ENCODE measurements at places on chromosomes 1 and 21. TPM values are rescaled to one million over a fixed set of nuclear protein-coding genes. Genes with fewer than 3 reads are reported as not detected.
A peak's percentile ranks its signal among the peaks of the same experiment; 100 is the strongest.

- DNase-seq: no peak
- H3K4me1 ChIP-seq: peaks cover 38% of the 10 kb centered on the region
- peaks cover 11% of the 10 kb centered on the region for H3K27me3 ChIP-seq
- H3K4me3 ChIP-seq: peak overlapping the region; percentile 90
- H3K27ac ChIP-seq: peak overlapping the region; percentile 30
- H3K36me3 ChIP-seq: no peaks in the 10 kb centered on the region
Observed at GRCh38 chr1:155064832-155065429, 1.4 kb downstream of the EFNA4 start.

DNA sequence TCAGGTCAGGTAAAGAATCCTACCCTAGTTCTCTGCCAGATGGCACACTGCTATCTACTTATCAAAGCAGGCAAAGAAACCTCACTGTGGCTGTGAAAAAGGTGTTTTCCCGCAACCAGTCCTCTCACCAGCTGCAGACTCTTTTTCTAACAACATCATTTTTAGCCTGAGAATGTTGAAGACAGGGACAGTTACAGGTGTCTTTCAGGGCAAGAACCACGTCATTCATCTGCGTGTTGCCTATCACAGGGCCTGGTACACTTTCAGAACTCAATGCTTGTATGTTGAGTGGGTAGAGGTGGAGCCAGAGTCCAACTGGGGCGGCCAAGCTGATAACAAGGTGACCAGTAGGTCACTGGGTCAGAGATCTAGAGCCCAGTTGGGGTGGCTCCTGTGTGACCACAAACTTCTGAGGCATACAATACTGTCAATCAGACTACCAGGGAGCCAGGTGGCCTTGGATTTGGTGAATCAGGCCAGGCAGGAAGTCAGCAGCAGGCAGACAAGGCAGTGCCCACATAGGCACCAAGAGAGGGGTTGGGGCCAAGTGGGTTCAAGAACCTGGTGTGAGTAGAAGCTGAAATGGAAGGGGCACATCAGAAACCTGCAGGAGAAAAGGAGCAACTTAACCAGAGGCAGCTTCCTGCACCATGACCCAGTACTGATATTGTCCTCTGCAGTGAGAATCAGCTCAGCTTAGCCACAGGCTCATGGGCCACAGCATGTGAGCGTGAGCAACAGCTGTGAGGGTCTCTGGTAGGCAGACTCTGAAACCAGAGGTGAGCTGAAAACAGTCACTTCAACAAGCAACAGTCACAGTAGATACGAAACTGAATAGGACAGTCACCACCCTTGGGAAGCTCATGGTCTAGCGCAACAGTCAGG lies 123.6 kb downstream of the DTL start:
- no peaks in the 10 kb centered on the region for H3K4me1 ChIP-seq
- no peaks in the 10 kb centered on the region for H3K27me3 ChIP-seq
- no peak for DNase-seq
- H3K4me3 ChIP-seq: no peak overlapping the region
- no peak overlapping the region for H3K27ac ChIP-seq
- no peaks in the 10 kb centered on the region for H3K36me3 ChIP-seq

GRCh38 chr1:44408632-44409602 lies 3.9 kb downstream of the RNF220 start:
- peaks cover 27% of the 10 kb centered on the region for H3K4me1 ChIP-seq
- H3K27me3 ChIP-seq: peaks cover 26% of the 10 kb centered on the region
- peak overlapping the region; percentile 92 for H3K4me3 ChIP-seq
- DNase-seq: peak; percentile 39
- H3K27ac ChIP-seq: no peak overlapping the region
- peaks cover 3% of the 10 kb centered on the region for H3K36me3 ChIP-seq

DNA sequence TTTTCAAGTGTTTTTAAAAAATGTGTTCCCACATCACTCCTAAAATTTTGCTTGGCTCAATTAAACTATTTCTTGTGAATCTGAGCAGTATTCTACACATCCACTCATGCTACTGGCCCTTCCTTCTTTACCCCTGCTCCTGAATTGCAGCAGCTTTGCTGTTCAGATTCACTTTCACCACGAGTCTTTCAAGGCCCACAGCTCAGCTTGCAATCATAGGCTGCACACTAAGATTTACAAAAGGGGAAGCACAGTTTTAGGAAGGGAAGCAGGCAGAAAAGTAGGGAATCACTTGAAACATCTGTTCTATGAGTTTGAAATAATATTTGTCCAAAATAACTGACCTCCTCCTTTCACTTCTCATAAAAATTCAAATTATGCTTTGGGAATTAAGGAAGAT lies 70.9 kb upstream of the EDEM3 start:
- no peaks in the 10 kb centered on the region for H3K4me1 ChIP-seq
- no peaks in the 10 kb centered on the region for H3K27me3 ChIP-seq
- no peak overlapping the region for H3K27ac ChIP-seq
- H3K36me3 ChIP-seq: no peaks in the 10 kb centered on the region

DNA sequence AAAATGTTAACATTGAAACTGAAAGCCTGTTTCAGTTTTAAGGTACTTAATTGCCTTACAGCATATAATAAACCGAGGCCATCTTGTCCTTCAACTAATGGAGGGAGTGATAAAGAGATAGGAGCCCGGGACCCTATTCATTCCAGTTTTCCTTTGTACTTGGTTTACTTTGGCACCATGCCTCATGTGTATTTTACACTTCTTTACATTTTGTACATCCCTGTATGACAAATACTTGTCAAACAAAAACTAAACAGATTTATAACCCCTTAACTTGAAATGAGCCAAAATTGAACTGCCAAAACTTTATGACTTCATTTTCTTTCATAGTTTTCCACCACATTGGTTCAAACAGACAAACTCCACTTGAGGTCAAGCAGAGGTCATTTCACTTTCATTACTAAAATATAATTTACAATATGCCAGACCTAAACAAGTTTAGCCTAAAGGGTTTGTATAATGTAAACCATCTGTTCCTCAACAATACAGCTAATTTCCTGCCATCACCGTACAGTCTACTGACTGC lies 30.9 kb upstream of the UBE2U start:
- H3K27ac ChIP-seq: no peak overlapping the region
- DNase-seq: no peak
- H3K36me3 ChIP-seq: peaks cover 25% of the 10 kb centered on the region
- no peak overlapping the region for H3K4me3 ChIP-seq

DNA sequence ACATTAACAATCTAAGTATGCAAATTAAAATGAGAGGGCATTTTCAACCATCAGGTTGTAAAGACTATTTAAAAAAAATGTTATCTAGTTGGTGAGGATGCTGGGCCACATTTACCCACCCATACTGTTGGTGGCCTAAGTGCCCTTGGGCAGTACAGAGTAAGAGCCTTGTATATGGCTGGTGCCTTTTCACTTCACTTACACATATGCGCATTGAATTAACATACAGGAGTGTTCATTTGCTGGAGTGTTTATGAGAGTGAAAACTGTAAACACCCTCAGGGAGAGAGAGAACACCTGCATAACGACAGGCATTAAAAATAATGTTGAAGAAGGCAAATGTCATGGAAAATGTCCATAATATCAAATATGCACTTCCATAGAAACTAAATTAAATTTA lies 427.1 kb downstream of the PCP4 start:
- no peak overlapping the region for H3K4me3 ChIP-seq
- no peak overlapping the region for H3K27ac ChIP-seq
- peaks cover 10% of the 10 kb centered on the region for H3K4me1 ChIP-seq

GRCh38 chr1:241608379-241609033 lies 31.7 kb downstream of the CHML start:
- H3K4me1 ChIP-seq: no peaks in the 10 kb centered on the region
- no peak overlapping the region for H3K4me3 ChIP-seq
- no peaks in the 10 kb centered on the region for H3K27me3 ChIP-seq
- no peak overlapping the region for H3K27ac ChIP-seq
- DNase-seq: no peak

DNA sequence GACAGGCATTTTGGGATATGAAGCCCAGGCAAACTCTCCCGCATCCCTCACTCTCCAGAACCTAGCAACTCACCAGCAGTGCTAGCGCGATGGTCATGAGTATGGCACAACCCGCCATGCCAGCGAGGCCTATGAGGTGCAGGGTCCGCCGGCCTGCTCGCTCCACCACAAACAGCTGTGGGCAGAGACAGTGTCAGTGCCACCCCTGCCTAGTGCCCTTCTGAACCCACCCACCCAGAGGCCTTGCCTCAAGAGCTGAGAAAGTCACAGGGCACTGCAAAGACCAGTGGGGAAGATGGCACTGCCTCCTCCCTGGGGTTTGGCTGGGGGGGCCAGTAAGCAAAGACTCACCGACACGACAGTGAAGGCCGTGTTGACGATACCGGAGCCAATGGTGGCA lies 29.8 kb downstream of the SLC2A1 start:
- no peak for DNase-seq
- peaks cover 63% of the 10 kb centered on the region for H3K4me1 ChIP-seq
- H3K27me3 ChIP-seq: peaks cover 8% of the 10 kb centered on the region
- peaks cover 22% of the 10 kb centered on the region for H3K36me3 ChIP-seq
- H3K27ac ChIP-seq: peak overlapping the region; percentile 16

GRCh38 chr1:154720328-154721297 lies 112.6 kb upstream of the ADAR start:
- H3K4me1 ChIP-seq: peaks cover 24% of the 10 kb centered on the region
- no peaks in the 10 kb centered on the region for H3K27me3 ChIP-seq
- H3K36me3 ChIP-seq: no peaks in the 10 kb centered on the region
- no peak overlapping the region for H3K27ac ChIP-seq
- no peak for DNase-seq
- no peak overlapping the region for H3K4me3 ChIP-seq

DNA sequence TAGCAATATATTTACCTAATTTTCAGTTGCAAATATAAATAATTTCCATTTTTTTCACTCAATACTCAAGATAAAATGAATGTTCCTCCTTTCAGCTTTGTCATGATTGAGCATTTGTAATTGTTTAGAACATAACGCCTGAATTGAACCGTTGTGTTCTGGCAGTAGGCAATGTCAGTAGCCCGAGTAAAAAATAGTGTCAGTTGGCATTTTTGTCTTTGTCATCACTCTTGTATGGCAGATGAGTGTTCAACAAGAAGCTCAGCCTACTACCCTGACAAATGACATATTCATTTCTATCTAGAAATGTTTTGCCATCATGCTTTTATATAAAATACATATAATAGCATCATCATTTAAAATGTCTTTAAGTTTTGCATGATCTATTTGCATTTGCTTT lies 691.4 kb upstream of the NCAM2 start:
- H3K4me3 ChIP-seq: no peak overlapping the region
- H3K27me3 ChIP-seq: no peaks in the 10 kb centered on the region
- no peaks in the 10 kb centered on the region for H3K4me1 ChIP-seq
- H3K36me3 ChIP-seq: no peaks in the 10 kb centered on the region
- no peak for DNase-seq

- no peak for DNase-seq
- peaks cover 59% of the 10 kb centered on the region for H3K27me3 ChIP-seq
- peaks cover 6% of the 10 kb centered on the region for H3K4me1 ChIP-seq
- H3K4me3 ChIP-seq: no peak overlapping the region
- no peak overlapping the region for H3K27ac ChIP-seq
Observed at GRCh38 chr21:44687671-44688070, 5.7 kb upstream of the KRTAP12-1 start.

GRCh38 chr1:235079443-235080296 lies 49.0 kb downstream of the TOMM20 start:
- DNase-seq: no peak
- no peak overlapping the region for H3K4me3 ChIP-seq
- peaks cover 30% of the 10 kb centered on the region for H3K4me1 ChIP-seq
- H3K27me3 ChIP-seq: no peaks in the 10 kb centered on the region
- no peak overlapping the region for H3K27ac ChIP-seq

GRCh38 chr1:212089560-212090163 lies 54.1 kb downstream of the DTL start:
- H3K27me3 ChIP-seq: no peaks in the 10 kb centered on the region
- no peak overlapping the region for H3K4me3 ChIP-seq
- no peaks in the 10 kb centered on the region for H3K4me1 ChIP-seq
- DNase-seq: no peak

GRCh38 chr1:106447466-106447865 lies 609.0 kb upstream of the PRMT6 start:
- H3K4me1 ChIP-seq: no peaks in the 10 kb centered on the region
- no peaks in the 10 kb centered on the region for H3K27me3 ChIP-seq
- H3K4me3 ChIP-seq: no peak overlapping the region
- DNase-seq: no peak
- no peaks in the 10 kb centered on the region for H3K36me3 ChIP-seq

DNA sequence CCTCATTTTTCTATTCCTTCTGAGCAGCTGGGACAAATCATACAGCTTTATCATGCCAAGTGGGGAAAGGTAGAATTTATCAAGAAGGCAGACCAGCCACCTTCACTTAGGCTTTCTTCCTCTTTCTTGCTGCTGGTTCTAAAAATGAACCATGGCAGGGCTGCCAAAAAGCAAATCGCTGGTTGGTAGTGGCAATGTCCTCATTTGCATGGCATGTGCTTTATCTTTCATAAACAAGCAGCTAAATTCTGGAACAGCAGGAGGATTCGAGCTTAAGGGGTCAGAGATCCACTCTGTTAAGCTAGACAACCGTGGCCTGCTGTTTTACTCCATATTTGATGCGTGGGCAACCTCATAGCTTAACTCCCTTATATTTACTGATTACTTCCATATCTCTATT lies 91.3 kb downstream of the RPE65 start:
- no peaks in the 10 kb centered on the region for H3K36me3 ChIP-seq
- no peak overlapping the region for H3K27ac ChIP-seq
- DNase-seq: no peak
- no peaks in the 10 kb centered on the region for H3K27me3 ChIP-seq
- H3K4me1 ChIP-seq: no peaks in the 10 kb centered on the region

DNA sequence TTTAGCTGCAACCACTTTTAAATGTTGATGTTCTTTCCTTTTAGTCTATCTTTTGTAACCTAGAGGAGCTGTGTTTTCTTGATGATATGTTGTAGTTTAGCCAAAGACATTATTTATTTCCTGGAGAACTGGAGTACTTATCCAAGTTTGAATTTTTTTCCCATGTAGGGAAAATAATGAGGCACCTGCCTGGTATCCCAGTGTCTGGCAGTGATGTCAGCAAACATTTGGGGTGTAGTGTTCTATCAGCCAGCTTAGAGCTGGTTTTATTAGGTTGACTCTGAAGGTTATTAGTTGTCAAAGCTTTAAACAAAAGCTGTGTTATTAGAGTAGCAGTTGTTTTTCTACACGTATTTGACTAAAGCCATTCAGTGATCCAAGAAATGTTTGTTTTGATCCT lies 3.2 kb downstream of the CTPS1 start:
- peaks cover 30% of the 10 kb centered on the region for H3K4me1 ChIP-seq
- no peaks in the 10 kb centered on the region for H3K27me3 ChIP-seq
- peak overlapping the region; percentile 95 for H3K4me3 ChIP-seq
- no peak for DNase-seq
- H3K27ac ChIP-seq: no peak overlapping the region
- peaks cover 15% of the 10 kb centered on the region for H3K36me3 ChIP-seq

DNA sequence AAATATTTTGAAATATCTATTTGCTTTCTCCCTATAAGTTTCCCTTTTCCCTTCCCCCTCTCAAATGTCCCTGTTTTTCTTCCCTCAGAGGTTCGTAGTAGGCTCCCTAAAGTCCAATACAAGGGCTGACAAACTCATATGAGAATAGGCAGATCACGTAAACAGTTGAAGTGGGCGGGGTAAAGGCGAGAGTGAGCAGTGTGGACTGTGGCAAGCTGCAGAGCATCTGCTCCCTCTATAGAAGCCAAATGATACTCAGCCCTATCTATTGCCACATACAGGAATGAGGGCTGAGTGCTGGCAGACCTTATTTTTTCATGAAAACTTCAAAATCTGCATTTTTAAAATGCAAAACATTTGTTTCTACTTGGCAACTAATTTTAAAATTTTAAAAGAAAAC lies 26.3 kb downstream of the PRDX6 start:
- H3K27ac ChIP-seq: no peak overlapping the region

GPR161 gene
- total RNA-seq: 48.7 TPM

SMIM1 gene
- total RNA-seq: 4.7 TPM

S100A7A gene
- total RNA-seq: not detected

DYNLT5 gene
- total RNA-seq: 1.6 TPM

CYP4X1 gene
- total RNA-seq: 0.42 TPM

LMX1A gene
- not detected for total RNA-seq

EBNA1BP2 gene
- 55.9 TPM for total RNA-seq

Measured in neural crest cell (in vitro differentiated cells).